ENCODE measurements at places on chromosomes 16 and 17. TPM values are rescaled to one million over a fixed set of nuclear protein-coding genes. Genes with fewer than 3 reads are reported as not detected.
A peak's percentile ranks its signal among the peaks of the same experiment; 100 is the strongest.

CNTNAP1 gene
- total RNA-seq = 0.33 TPM

- no peaks in the 10 kb centered on the region for H3K27me3 ChIP-seq
- DNase-seq = no peak
- no peaks in the 10 kb centered on the region for H3K4me1 ChIP-seq
- H3K4me3 ChIP-seq = no peak overlapping the region
Measured at GRCh38 chr16:87033541-87034300, 283.5 kb downstream of the C16orf95 start.

DNA sequence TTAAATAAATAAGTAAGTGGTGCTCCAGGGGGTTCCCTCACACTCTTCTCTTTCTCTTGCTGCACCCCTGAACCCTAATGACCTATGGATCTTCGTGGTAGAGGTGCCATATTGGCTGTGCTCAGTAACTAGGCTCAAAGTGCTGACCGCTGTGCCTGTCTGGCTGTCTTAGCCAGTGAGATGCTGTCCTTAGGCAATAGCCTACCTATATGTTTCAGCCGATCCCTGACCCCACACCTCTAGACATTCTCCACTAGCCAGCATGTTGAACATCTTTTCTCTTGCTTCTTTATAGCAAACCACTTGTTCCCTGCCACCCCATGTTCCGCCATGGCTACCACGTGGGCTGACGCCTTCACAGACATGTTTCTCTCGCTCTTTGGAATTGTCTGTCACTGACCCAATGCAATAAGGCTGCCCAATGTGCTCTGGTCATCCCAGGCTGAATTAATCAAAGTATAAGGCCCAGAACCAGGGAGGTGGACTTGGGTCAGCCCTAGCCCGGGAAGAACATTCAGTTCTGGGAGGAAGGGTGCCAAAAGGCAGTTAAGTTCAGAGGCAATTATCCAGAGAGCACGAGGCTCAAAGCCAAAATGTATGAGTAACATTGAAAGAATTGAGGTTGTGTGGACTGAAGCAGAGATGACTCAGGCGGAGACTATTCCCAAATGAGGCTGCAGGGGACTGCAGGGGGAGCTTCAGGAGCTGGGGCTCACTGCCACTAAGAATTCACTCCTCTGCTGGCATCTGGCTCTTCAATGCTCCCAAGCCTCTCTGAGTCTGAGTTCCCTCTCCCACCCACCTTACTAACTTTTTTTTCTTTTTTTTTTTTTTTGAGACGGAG lies 28.7 kb upstream of the TNRC6A start:
- H3K36me3 ChIP-seq = no peaks in the 10 kb centered on the region
- H3K4me3 ChIP-seq = no peak overlapping the region
- no peak overlapping the region for H3K27ac ChIP-seq
- no peaks in the 10 kb centered on the region for H3K27me3 ChIP-seq
- no peak for DNase-seq

CX3CL1 gene
- not detected for total RNA-seq

DNA sequence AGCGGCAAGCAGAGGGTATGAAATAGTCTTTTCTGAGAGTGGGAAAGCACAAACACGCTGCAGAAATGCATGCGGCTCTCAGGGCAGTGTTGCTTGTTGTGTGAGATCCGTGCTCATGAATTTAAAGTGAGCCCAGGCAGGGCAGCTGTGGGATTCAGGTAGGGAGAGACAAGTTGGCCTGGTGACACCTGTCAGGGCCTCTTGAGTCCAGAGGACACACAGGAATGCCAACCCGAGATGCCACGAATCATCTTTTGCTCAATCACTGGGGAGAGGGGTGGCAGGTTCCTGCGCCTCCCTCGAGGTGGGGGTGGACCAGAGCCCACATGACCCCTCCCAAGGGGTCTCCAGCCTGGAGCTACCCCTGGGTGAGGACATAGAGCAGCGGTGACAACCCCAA lies 211.9 kb downstream of the GSG1L start:
- H3K27ac ChIP-seq = no peak overlapping the region
- H3K27me3 ChIP-seq = peaks cover 2% of the 10 kb centered on the region
- DNase-seq = no peak
- no peaks in the 10 kb centered on the region for H3K36me3 ChIP-seq
- no peaks in the 10 kb centered on the region for H3K4me1 ChIP-seq
- no peak overlapping the region for H3K4me3 ChIP-seq

CCL15 gene
- not detected for total RNA-seq

DNA sequence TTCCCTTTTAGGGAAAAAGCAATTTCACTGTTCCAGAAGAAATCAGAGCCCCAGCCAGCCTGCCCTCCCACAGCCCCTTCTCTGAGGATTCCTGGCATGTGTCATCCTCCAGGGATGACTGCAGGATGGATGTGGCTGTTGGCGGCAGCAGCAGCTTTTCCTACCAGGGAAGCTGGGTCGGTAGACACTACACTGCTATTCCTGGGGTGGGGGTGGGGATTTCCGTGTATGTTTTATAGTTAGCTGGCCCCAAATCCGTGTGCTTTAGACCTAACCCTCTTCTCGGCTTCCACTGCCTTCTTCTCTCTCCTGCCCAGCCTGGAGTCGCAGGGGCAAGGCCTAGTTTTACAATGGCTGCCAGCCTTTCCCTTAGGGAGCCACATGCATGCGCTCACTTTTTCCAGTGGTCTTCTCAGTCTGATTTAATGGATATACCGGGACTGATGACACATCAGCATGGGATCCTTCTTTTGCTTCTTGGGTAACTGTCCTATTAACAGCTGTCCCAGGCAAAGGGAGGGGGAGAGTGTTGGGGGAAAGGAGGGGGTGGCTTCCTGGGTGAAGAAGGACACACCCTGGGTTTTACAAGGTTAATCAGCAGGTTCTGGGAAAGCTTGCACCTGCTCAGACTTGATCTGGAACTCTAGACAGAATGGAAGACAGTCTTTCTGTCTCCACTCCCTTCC lies 2.7 kb upstream of the NFE2L1 start:
- H3K36me3 ChIP-seq = peaks cover under 1% of the 10 kb centered on the region
- H3K4me1 ChIP-seq = peaks cover 20% of the 10 kb centered on the region
- no peak for DNase-seq
- H3K27me3 ChIP-seq = no peaks in the 10 kb centered on the region

GRCh38 chr16:81005610-81006161 lies 999 bp downstream of the CMC2 start:
- H3K4me1 ChIP-seq = peaks cover 32% of the 10 kb centered on the region
- DNase-seq = peak; percentile 31
- peak overlapping the region; percentile 99 for H3K27ac ChIP-seq
- no peaks in the 10 kb centered on the region for H3K27me3 ChIP-seq
- H3K36me3 ChIP-seq = no peaks in the 10 kb centered on the region

- peak overlapping the region; percentile 78 for H3K4me3 ChIP-seq
- no peaks in the 10 kb centered on the region for H3K27me3 ChIP-seq
- peaks cover 53% of the 10 kb centered on the region for H3K4me1 ChIP-seq
- peak overlapping the region; percentile 80 for H3K27ac ChIP-seq
- H3K36me3 ChIP-seq = peaks cover 46% of the 10 kb centered on the region
- DNase-seq = no peak
Measured at GRCh38 chr17:63696381-63696961, 3.5 kb downstream of the LIMD2 start.

GRCh38 chr16:46736695-46737094 lies 11.4 kb downstream of the MYLK3 start:
- H3K4me1 ChIP-seq = no peaks in the 10 kb centered on the region
- H3K4me3 ChIP-seq = no peak overlapping the region
- no peaks in the 10 kb centered on the region for H3K36me3 ChIP-seq
- DNase-seq = no peak

- H3K27me3 ChIP-seq = peaks cover 4% of the 10 kb centered on the region
- H3K27ac ChIP-seq = no peak overlapping the region
- H3K4me1 ChIP-seq = peaks cover 4% of the 10 kb centered on the region
- no peak overlapping the region for H3K4me3 ChIP-seq
- no peaks in the 10 kb centered on the region for H3K36me3 ChIP-seq
Measured at GRCh38 chr17:80980397-80981061, 11.1 kb upstream of the CHMP6 start.

DNA sequence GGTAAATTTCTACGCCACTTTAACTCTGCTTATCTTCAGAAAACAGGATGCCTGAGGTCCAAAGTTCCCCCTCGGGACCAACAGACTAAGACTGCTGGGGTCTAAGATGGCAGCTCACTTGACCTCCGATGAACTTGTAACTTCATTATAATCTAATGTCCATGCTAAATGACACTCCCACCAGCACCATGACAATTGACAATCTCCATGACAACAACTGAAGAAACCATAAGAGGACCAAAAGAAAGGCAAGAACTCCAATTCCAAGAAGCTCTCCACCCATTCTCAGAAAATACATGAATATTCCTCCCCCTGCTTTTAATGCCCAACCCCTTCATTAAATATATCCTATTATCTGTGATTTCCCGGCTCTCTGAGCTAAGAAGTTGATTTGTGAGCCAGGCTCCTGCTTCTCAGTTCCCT lies 7.5 kb downstream of the CCL4 start:
- no peak for DNase-seq
- peaks cover 32% of the 10 kb centered on the region for H3K4me1 ChIP-seq
- H3K27ac ChIP-seq = no peak overlapping the region
- no peak overlapping the region for H3K4me3 ChIP-seq
- no peaks in the 10 kb centered on the region for H3K27me3 ChIP-seq

DNA sequence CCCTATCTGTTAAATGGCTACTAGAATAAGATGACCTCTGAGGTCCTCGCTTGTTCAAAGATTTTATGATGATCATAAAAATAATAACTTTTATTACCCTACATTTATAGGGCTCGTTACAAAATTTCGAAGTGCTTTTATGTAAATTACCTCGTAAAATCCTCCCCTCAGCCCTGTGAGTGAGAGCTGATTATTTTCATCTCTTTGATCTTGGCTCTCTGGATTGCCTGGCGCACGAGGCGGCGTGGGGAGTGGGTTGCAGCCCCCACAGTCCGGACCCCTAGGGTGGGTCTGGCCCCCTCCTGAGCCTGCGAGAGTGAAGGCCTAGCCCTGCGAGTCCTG lies 1.6 kb downstream of the SDK2 start:
- peaks cover 34% of the 10 kb centered on the region for H3K4me1 ChIP-seq
- H3K27me3 ChIP-seq = peaks cover 31% of the 10 kb centered on the region
- DNase-seq = no peak
- H3K4me3 ChIP-seq = no peak overlapping the region
- H3K36me3 ChIP-seq = no peaks in the 10 kb centered on the region

GRCh38 chr16:20302389-20302788 lies 24.9 kb downstream of the GP2 start:
- DNase-seq = no peak
- H3K27me3 ChIP-seq = no peaks in the 10 kb centered on the region
- no peak overlapping the region for H3K27ac ChIP-seq
- H3K36me3 ChIP-seq = no peaks in the 10 kb centered on the region
- H3K4me3 ChIP-seq = no peak overlapping the region

TBC1D3 gene
- total RNA-seq = not detected

CSH2 gene
- not detected for total RNA-seq

TGFB1I1 gene
- 0.78 TPM for total RNA-seq

ZPBP2 gene
- total RNA-seq = not detected

DNA sequence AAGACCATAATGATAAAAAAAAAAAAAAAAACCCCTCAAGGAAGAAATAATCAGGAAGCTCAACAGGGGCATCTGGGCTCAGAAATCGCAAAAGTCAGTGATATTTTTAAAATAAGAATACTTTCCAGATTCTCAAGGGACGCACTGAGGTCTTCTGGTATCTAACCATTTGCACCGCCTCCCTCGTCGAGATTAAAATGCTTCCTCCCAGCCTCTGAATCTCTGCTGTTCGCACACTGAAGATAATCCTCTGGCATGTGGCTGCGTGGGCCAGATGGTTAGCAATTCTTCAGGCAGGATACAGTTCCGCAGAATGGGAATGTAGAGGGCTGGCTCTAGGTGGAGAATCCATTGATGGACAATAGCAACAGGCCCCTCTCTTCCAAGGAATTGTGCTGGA lies 211.7 kb upstream of the CDH5 start:
- H3K27me3 ChIP-seq = no peaks in the 10 kb centered on the region
- H3K4me1 ChIP-seq = peaks cover 25% of the 10 kb centered on the region
- DNase-seq = no peak

DNA sequence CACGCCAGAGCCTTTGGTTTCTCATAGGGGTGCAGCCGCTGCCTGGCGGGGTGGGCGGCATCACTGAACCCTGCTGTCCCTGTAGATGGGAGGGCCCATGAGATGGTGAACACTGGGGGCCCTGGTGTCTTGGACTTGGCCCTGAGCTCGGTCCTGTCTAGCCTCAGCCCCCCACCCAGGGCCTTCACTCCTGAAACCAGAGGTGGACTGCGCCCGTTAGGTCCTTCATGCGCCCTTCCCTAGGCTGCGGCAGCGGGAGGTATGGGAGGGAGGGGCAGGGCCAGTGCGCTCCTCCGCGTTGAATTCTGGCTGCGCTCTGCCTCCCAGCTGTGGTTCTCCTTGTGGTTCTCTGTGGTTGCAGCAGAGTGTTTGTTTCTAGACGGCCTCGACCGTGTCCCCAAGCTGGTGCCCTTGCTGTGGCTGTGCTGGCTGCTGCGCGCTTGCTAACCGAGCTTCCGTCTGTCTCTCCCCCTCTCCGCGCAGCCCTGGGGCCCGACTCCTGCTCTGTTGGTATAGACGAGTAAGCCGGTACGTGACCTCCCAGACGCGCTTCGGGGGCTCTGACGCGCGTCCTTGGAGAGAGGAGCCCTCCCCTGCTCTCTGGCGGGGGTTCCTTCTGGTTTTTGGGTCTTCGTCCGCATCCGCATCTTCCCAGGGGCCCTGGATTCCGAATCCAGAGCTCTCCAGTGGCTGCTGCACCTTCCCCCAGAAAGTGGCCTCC lies 7.4 kb upstream of the NUDT16L1 start:
- no peak overlapping the region for H3K27ac ChIP-seq
- peaks cover 38% of the 10 kb centered on the region for H3K36me3 ChIP-seq
- peaks cover 7% of the 10 kb centered on the region for H3K4me1 ChIP-seq
- DNase-seq = no peak
- no peaks in the 10 kb centered on the region for H3K27me3 ChIP-seq

CA7 gene
- not detected for total RNA-seq

GRCh38 chr17:67035131-67036083 lies 8.9 kb upstream of the CACNG1 start:
- H3K27me3 ChIP-seq = no peaks in the 10 kb centered on the region
- no peak for DNase-seq
- H3K36me3 ChIP-seq = no peaks in the 10 kb centered on the region
- H3K4me1 ChIP-seq = no peaks in the 10 kb centered on the region
- no peak overlapping the region for H3K4me3 ChIP-seq

GRCh38 chr17:30232015-30232823 lies 3.3 kb downstream of the SLC6A4 start:
- peaks cover 18% of the 10 kb centered on the region for H3K4me1 ChIP-seq
- no peak for DNase-seq
- no peak overlapping the region for H3K4me3 ChIP-seq
- no peaks in the 10 kb centered on the region for H3K36me3 ChIP-seq
- peaks cover 24% of the 10 kb centered on the region for H3K27me3 ChIP-seq

- H3K4me1 ChIP-seq = peaks cover 62% of the 10 kb centered on the region
- H3K36me3 ChIP-seq = no peaks in the 10 kb centered on the region
- H3K4me3 ChIP-seq = peak overlapping the region; percentile 74
- peak overlapping the region; percentile 71 for H3K27ac ChIP-seq
Measured at GRCh38 chr16:81446907-81447268, 2.3 kb downstream of the CMIP start.

- no peaks in the 10 kb centered on the region for H3K27me3 ChIP-seq
- no peak overlapping the region for H3K4me3 ChIP-seq
- no peaks in the 10 kb centered on the region for H3K36me3 ChIP-seq
- H3K27ac ChIP-seq = no peak overlapping the region
Measured at GRCh38 chr17:16923097-16923903, 48.6 kb downstream of the TNFRSF13B start.

All from natural killer cell (primary cell).